ENCODE measurements at places on chromosomes 5 and 9. TPM values are rescaled to one million over a fixed set of nuclear protein-coding genes. Genes with fewer than 3 reads are reported as not detected.
A peak's percentile ranks its signal among the peaks of the same experiment; 100 is the strongest.

HAPLN1 gene
- 0.94 TPM for total RNA-seq

CDX1 gene
- 0.16 TPM for total RNA-seq

SPATA6L gene
- total RNA-seq: 2.4 TPM

ENDOG gene
- total RNA-seq: 47.1 TPM

SMC2 gene
- total RNA-seq: 8.4 TPM

GGTA1 gene
- 8.8 TPM for total RNA-seq

TCERG1 gene
- total RNA-seq: 33.2 TPM

PIP5KL1 gene
- 0.57 TPM for total RNA-seq

TAF11L10 gene
- not detected for total RNA-seq

DNA sequence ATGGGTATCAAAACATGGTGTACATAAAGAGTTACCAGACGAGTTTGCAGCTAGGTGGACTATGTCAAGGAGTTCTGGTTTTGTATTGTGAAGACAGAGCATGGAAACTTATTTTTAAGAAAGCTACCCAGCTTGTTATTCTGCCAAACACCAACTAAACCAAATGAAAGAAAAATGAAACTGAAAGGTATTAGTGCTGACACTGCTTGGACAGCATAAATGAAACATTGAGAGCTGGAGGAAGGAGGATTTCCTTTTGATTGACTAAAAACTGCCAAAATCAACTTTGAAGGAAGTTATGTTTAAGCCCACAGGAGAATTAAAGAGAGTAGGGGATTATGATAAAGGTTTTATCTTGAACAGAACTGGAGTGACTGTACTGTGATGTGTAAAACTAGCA lies 766.2 kb downstream of the PTPRD start:
- DNase-seq: no peak

DNA sequence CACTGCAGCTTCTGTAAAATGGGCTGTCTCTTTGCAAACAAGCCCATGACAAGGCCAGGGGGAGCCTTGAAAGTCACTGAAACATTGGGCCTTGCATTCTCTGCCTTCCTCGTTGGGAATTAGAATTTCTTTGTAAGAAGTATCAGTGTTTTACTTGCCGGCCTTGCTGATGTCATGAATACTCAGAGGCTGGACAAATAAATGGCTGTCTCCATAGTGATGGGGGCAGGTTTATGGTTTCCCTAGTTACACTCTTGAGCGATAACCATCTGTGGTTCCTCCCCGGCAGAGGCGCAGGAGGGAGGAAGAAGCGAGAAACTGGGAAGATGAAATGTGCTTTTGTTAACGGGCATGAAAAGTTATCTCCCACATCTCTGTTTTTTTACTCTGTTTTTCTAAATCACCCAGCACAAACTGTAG lies 272.7 kb upstream of the PANK3 start:
- DNase-seq: no peak

DNA sequence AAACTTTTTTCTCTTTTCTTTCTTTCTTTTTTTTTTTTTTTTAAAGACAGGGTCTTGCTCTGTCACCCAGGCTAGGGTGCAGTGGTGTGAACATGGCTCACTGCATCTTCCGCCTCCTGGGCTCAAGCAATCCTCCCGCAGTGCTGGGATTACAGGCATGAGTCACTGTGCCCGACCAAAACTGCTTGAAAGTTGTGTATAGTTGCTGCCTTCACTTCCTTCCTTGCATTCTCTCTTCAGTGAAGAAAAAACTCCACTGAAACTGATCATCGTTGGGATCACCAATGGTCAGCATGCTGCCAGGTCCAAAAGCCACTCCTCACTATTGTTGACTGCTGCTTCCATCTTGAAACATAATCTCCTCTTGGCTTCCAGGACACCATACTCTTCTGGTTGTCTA lies 66.6 kb upstream of the CTNNA1 start:
- DNase-seq: no peak

GRCh38 chr9:110261632-110262031 lies 5.3 kb upstream of the TXN start:
- DNase-seq: no peak

GRCh38 chr9:6758498-6759184 lies 868 bp downstream of the KDM4C start:
- DNase-seq: peak; percentile 84

DNA sequence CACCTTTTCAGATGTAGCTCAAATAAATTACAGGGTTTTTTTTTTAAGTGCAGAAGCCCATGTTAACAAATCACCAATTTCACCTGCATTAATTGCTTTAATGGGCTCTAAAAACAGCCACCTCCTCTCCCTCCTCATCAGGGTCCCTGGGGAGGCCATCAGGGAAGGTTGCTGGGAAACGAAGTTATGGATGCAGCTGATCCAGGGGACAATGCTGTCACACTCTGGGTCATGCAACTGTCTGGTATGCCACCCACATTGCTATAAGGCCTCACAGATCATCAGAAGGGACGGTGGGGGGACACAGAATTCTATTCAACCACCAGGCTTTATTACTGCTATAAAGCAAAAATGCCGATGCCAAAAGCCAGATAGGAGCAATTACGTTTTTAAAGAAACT lies 9.3 kb downstream of the WHRN start:
- no peak for DNase-seq

- no peak for DNase-seq
Measured at GRCh38 chr5:68134033-68134668, 81.4 kb upstream of the PIK3R1 start.

DNA sequence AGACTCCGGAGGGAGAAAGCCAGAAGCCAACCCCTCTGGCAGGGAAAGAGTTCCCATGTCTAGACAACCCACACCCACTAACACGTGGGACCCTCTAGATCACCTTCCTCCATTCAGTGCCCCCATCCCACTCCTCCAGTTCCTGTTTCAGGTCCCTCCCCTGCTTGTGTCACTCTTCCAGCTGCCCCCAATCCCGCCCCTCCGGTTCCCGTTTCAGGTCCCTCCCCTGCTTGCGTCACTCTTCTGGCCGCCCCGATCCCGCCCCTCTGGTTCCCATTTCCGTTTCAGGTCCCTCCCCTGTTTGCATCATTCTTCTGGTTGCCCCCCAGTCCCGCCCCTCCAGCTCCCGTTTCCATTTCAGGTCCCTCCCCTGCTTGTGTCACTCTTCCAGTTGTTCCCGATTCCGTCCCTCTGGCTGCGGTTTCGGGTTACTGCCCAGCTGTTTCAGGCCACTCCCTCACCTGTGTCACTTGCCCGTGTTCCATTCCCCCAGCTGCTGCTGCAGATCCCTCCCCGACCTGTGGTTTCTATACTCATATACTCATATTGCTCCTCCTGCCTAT lies 64.8 kb upstream of the RANBP6 start:
- peak; percentile 91 for DNase-seq

GRCh38 chr5:156037151-156037909 lies 289.6 kb upstream of the SGCD start:
- no peak for DNase-seq

GRCh38 chr5:155546075-155546474 lies 532.5 kb downstream of the KIF4B start:
- no peak for DNase-seq

GRCh38 chr5:137026296-137026695 lies 472.8 kb downstream of the SPOCK1 start:
- DNase-seq: no peak

- no peak for DNase-seq
Measured at GRCh38 chr9:68472119-68472518, 68.6 kb downstream of the TMEM252 start.

- no peak for DNase-seq
Measured at GRCh38 chr5:180367991-180368390, 14.9 kb upstream of the GFPT2 start.
